ENCODE measurements at places on chromosomes 4 and X.

DNA sequence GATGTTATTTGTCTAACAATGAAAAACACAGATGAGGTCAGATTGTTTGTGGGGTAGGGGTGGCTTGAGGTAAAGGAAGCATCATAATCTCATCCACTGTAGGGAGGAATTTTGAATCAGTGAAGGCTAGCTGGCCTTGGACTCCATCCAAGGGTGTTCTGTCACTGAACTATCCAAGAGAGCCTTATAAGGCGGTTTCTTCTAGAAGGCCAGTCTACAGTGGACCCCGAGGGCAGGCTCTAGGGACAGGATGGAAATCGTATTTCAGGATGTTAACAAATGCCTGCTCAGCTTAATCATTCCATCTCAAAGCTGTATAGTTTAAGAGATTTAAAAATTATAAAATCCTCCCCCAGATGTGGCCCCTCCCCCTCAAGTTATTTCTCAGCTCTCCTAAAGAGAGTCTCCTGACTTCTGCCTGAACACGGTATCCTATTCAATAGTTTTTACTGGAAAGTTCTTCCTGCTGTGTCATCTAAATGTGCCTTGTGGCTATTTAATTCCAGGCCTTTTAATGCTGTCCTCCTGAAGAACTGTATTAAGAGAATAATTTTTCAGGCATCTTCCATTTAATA is 8.0 kb downstream of the IGFBP7 start:
- no peak for DNase-seq

DNA sequence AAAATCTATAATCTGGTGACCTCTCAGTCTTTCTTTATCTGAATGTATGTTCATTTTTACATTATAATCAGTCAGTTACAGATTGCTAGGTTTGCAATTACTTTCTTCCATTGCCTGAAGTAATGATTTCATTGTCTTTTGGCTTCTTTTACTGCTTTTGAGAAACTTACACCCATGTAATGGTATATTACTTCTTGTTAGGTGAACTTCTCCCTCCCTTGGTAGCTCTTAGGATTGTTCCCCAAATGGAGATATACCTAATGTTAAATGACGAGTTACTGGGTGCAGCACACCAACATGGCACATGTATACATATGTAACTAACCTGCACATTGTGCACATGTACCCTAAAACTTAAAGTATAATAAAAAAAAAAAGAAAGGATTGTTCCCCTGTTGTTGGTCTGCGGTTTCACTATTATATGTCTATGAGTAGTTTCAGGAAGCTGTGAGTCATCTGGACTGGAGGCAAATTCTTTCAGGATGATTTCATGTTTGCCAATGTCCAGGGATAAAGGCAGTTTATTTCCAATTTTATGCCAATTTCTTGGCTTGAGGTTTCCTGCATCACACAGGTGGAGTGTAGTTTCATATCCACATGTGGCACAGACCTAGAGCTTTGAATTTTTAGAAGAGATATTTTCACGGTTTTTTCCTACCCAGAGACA is 21.8 kb downstream of the SPANXC start:
- DNase-seq, result peak; percentile 29

DNA sequence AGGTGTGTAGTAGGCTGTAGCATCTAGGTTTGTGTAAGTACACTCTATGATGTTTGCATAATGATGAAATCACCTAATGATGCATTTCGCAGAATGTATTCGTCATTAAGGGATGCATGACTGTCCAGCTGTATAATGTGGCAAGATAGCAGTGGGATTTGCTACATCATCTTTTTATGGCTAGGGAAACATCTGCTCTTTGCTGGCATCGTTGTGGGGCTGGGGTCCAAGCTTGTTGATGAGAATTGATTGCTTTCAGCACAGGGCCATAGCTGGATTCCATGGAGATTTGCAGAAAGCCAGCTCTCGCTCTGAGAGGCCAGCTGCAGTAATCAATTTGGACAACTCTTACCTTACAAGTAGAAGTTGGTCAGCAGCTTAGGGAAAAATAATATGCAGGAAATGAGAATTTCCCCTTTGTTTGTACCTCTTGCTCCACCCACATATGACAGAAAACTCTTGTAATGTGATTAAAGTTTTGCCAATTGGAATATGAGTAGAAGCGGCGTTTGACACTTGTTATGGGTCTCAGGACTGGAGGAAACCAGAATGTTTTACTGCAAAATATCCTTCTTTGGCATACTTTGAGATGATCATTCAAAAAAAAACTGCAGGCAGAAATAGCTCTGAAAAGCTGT is 310.5 kb downstream of the RAPGEF2 start:
- DNase-seq, result no peak

DNA sequence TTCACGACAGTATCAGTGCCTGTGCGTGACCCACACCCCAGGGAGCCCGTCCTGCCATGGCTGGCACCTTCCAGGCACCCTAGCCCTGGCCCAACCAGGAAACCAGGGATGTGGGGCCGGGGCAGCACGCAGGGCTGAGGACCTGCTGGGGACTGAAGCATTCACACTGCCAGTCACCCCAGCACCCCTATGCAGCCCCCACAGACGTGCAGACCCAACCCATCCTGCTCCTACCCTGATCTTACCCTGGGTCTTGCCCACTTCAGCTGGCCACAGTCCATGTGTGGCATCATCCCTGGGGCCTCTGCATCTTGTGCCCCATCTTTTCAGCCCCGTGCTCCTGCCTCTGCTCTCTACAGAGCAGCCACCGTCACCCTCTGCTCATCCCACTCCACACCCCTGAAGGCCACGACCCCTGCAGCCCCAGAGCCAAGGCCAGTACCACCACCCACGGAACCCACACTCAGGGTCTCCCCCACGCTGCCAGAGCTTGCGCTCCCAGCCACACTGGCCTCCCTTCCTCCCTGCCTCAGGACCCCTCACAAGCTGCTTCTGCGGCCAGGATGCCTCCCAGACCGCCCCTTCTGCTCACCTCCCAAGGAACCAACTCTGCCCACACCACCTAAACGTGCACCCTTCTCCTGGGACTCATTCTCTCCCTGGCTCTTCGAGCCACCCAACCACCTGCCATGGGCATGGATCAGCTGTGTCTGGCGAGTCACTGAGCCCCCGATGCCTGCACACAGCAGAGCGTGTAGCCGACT is 25.6 kb downstream of the GAK start:
- no peak for DNase-seq
